ENCODE measurements at places on chromosomes 6 and 20. TPM values are rescaled to one million over a fixed set of nuclear protein-coding genes. Genes with fewer than 3 reads are reported as not detected.
A peak's percentile ranks its signal among the peaks of the same experiment; 100 is the strongest.

NCOA3 gene
- polyA plus RNA-seq: 11.4 TPM

- no peak overlapping the region for H3K4me3 ChIP-seq
- DNase-seq: no peak
- peaks cover 2% of the 10 kb centered on the region for H3K27me3 ChIP-seq
- no peaks in the 10 kb centered on the region for H3K36me3 ChIP-seq
Measured at GRCh38 chr6:170135821-170136471, 154.9 kb downstream of the DLL1 start.

PTCRA gene
- 13.4 TPM for polyA plus RNA-seq

SMPDL3A gene
- polyA plus RNA-seq: 23.0 TPM

- no peak overlapping the region for H3K4me3 ChIP-seq
- no peak overlapping the region for H3K27ac ChIP-seq
- H3K36me3 ChIP-seq: no peaks in the 10 kb centered on the region
- no peak for DNase-seq
Measured at GRCh38 chr6:12315292-12316081, 25.3 kb downstream of the EDN1 start.

- H3K27me3 ChIP-seq: no peaks in the 10 kb centered on the region
- no peaks in the 10 kb centered on the region for H3K36me3 ChIP-seq
- no peaks in the 10 kb centered on the region for H3K4me1 ChIP-seq
- DNase-seq: no peak
- no peak overlapping the region for H3K27ac ChIP-seq
- H3K4me3 ChIP-seq: no peak overlapping the region
Measured at GRCh38 chr6:4658486-4658885, 117.7 kb upstream of the CDYL start.

- H3K4me1 ChIP-seq: no peaks in the 10 kb centered on the region
- H3K27ac ChIP-seq: no peak overlapping the region
- no peaks in the 10 kb centered on the region for H3K27me3 ChIP-seq
Measured at GRCh38 chr20:45019762-45020123, 53.4 kb downstream of the STK4 start.

GRCh38 chr6:42075159-42075838 is 25.0 kb downstream of the TAF8 start:
- H3K4me3 ChIP-seq: no peak overlapping the region
- DNase-seq: peak; percentile 46
- no peaks in the 10 kb centered on the region for H3K4me1 ChIP-seq
- H3K27ac ChIP-seq: no peak overlapping the region
- peaks cover 78% of the 10 kb centered on the region for H3K36me3 ChIP-seq
- H3K27me3 ChIP-seq: no peaks in the 10 kb centered on the region

DNA sequence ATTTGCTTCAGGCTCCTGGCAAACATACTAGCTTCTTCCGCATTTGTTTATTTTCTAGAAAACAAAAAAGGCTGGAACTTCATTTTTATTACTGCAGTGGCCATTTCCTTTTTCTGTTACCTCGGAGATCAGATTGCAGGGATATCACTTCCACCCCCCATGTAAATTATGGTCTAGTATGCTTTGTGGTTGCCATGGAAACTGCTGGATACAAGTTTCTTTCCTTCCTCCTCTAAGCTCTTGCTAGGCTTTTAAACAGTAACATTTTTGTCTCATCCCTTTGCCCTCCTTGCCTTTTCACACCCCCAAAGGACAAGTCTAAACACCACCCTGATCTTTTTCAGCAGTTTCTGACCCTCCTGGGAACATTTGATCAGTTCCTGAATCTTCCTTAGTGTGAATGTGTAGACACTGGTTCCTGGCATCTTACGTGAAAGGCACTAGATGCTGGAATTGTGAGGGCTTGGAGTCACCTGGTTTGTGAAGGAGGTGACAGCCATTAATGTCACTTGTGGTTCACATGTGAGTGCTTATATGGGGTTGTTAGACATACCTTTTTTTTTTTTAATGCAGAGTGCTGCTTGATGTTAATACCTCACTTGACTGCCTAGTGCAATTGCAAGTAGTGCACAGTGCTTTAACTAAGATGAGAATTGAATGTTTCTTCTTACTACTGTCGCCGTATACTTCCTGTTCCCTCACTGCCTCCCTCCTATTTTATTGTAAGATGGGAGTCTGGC is 181.6 kb downstream of the JARID2 start:
- H3K4me3 ChIP-seq: no peak overlapping the region
- H3K27me3 ChIP-seq: no peaks in the 10 kb centered on the region
- peak overlapping the region; percentile 32 for H3K27ac ChIP-seq
- no peak for DNase-seq
- H3K36me3 ChIP-seq: peaks cover 15% of the 10 kb centered on the region
